CD4-positive, alpha-beta T cell treated with Interleukin-15 for 4 hours (primary cell): ENCODE measurements at places on chromosomes 2 and 18.

- DNase-seq, result no peak
These were observed 20.9 kb upstream of the ANXA4 start for GRCh38 chr2:69721022-69721421.

DNA sequence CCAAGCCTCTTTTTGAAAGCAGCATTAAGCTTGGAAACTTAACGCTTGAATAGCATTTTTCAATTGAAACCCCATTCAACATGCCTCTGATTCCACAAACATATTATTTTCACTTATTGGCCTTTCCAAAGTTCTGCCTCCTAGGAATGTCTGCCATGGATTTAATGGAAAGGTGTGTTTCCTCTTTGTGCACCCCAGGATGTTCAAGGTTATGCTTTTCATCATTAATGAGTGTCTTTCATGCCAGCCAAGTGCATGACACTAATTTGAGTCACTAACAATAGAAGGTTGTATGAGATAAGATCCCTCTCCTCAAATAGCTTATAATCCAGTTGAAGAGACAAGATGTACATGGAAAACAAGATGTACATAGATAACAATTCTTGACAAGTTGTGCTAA is 84.7 kb downstream of the ALPK2 start:
- no peak for DNase-seq

DNA sequence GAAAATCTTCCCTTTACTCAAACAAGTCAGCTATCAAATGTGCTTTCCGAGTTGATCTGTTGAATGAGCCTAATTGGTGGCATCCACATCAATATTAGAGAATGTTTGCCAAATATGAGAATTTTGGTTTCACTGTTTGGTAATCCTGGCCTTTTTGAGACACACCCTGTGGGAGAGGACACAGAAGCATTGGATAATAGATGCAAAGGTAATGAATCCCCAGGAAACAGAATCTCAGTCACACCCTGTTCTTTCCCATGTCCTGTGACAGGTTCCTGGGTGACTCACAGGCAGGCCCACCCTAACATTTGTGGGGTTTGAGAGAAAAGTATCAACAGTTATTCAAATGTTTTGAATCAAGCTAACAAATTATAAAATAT is 99.8 kb upstream of the PELI1 start:
- no peak for DNase-seq

DNA sequence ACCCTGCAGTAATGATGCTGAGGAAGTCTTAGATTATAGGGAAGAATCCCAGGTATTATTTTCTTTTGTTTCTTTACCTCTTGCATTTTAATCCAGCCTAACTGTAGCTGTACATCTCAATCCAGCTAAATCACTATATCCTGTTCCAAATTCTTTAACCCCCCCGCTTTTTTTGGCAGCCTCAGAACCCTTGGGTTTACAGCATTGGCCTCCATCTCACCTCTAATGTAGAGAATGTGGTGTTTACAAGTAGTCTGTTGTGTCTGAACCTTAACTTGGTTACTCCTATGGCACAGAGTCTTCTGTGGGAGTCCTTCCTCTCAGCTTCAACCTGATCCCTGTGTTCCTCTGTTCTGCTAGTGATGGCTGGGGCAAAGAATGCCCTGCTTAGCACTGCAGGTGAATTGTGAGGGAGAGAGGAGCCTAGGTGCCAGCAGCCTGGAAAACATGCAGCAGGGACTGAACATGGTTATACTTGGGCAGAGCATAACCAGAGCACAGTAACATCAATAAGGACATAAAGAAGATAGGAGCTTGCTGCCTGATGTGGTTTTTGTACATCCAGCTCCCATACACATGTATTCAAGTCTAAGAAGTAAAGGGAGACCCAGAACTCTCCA is 130.2 kb downstream of the FAM124B start:
- DNase-seq, result no peak

DNA sequence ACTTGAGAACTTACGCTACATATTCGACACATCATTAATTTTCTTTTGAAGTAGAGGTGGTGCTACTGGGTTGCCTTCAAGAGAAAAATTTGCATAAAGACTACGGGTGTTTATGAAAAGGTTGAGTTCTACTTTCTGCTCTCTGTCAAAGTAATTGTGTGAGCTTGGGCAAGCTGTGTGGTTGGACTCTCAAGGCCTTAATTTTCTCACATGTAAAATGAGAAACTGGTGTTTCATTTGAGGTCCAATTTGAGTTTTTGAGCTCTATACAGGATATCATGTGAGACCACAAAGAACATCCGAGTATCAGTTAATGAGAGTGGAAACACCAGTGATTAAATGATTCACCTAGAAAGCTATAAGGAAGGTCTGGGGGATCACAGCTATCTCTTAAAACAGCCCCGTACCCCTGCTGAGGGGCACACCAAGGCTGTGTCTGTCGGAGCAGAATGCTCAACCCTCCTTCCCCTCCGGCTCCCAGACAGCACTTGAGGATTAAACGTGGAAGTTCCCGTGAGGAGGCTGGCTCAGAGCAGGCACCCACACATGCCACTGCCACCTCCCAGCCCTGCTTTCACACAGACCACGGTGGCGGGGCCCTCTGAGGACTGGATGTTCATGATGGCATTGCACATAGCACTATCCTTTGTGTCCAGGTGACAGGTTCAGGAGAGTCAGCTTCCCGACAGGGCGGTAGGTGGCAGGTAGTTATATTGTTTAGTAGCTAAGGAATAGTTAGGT is 191.8 kb downstream of the RNF144A start:
- no peak for DNase-seq

DNA sequence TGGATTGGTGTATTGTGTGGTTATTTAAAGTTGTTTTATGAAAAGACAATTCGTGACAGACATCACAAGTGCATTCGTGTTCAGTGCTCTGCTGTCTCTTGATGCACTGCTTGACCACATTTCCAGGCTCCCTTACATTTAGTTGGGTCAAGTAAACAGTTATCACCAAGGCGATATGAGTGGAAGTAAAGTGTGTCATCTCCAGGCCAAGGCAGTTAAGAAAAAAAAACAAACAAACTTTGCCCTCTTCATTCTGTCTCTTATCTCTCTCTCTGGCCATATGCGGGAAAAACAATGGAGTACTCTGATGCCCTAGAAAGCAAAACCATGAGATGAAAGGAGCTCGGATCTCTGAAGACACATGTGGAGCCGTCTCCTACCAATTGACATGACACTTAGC is 131.1 kb downstream of the DSEL start:
- no peak for DNase-seq

DNA sequence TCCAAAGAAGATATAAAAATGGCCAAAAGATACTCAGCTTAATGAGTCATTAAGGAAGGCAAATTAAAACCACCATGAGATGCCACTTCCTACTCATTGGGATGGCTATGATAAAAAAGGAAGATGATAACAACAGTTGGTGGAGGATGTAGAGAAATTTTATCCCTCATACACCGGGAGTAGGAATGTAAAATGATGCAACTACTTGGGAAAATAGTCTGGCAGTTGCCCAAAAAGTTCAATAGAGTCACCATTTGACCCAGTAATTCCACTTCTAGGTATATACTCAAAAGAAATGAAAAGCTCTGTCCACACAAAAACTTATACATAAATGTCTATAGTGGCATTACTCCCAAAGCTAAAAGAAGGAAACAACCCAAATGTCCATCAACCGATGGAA is 10.1 kb upstream of the SULT1C2 start:
- no peak for DNase-seq

GRCh38 chr2:149894760-149895159 is 307.2 kb upstream of the MMADHC start:
- DNase-seq, result no peak

DNA sequence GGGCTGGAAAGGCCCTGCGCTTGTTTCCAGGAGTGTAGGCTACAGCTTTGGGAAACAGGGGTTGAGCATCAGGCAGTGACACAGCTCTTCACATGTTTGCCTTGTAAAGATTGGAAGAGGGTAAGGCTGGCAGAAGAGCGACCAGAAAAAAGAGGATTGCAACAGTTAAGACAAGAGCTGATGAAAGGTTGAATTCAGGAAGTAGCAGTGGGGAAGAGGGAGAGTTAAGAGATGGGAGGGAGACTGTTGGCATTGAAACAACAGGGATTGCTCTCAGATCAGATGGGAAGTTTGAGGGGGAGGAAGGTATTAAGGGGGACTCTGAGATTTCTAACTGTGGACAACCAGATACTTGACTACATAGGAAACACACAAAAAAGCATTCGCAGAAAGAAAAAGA is 96.9 kb downstream of the CTAGE1 start:
- no peak for DNase-seq

DNA sequence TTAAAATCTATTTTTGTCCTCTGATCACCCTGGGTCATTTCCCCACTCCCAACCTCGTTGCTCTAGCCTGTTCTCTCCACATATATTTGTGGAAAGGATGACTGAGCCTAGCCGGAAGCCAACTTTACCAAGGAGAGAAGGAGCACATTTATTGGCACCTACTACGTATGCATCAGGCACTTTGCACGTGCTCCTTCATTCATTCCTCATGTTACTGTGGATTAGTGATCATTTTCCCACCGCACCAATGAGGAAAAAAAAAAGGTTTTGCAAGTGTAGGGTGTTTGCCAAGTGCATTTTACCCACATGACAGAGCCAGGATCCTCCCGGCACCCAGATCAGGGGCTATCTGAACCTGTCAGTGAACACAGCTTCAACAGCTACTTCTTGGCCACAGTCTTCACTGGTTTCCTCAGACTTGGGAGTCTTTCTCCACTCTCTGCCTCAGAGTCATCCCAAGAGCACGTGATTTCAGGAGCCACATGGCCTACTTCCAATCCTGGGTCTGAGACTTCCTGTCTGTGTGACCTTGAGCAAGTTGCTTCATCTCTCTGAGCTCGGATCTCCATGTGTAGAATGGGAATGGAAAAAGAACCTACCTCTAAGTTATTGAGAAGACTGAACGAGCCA is 1.9 kb upstream of the C1QL2 start:
- DNase-seq, result no peak

- DNase-seq, result no peak
These were observed 353.2 kb upstream of the TRIB2 start for GRCh38 chr2:12363569-12363968.

- DNase-seq, result no peak
These were observed 337.7 kb downstream of the DYSF start for GRCh38 chr2:71791061-71791450.

DNA sequence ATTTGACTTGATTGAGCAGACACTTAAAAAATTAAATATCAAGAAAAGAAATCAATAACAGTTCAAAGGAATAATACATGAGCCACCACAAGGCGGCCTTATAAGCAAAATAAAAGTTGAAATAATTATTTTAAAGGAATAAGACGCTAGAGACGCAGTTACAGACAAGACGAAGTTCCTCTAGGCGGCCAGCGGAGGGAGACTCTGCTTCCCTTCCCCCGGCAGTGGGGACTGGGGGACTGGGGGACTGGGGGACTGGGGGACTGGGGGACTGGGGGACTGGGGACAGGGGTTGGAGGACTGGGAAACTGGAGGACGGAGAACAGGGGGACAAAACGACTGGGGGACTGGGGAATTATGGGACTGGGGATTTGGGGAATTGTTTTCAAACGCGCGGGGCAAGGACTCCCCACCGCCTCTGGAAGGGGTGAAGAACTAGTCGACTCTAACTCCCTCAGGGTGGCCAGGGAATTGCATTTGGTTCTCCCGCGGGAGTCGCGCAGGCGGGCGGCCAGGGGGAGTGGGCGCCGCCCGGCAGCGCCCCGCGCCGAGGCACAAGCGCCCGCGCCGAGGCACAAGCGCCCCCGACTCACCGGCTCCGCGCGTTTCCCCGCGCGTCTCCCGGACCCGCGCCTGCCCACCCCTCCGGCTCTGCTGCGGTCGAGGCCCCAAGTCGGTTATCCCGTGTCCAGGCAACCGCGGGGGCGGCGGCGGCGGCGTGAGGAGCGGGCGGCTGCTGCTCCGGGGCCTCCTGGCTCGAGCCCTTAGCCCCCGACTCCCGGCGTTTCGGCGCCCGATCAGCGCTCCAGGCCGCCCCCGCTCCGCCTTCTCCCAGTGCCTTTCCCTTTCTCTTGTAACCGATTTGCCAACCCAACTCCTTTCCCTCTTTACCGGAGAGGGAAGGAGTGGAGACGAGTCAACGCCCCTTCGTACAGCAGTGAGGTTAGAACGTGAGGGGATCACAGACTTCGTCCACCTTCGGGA is at the start of gene CCDC178:
CCDC178 (minus strand) TSS at position 662 of the 984 bp plus-strand sequence. CDS start 28,633 bp downstream, outside the sequence.
- no peak for DNase-seq

DNA sequence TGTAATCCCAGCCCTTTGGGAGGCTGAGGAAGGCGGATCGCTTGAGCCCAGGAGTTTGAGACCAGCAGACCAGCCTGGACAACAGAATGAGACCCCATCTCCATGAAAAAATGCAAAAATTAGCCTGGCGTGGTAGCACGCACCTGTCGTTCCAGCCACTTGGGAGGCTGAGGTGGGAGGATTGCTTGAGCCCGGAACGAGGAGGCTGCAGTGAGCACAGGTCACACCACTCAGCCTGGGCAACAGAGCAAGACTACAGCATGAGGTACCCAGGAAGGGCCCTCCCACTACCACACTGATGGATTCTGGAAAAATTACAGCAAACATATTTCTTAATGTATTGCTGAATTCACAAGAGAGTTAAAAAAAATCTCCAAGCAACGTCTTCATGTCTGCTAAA is 56.3 kb upstream of the HPCAL1 start:
- DNase-seq, result no peak

DNA sequence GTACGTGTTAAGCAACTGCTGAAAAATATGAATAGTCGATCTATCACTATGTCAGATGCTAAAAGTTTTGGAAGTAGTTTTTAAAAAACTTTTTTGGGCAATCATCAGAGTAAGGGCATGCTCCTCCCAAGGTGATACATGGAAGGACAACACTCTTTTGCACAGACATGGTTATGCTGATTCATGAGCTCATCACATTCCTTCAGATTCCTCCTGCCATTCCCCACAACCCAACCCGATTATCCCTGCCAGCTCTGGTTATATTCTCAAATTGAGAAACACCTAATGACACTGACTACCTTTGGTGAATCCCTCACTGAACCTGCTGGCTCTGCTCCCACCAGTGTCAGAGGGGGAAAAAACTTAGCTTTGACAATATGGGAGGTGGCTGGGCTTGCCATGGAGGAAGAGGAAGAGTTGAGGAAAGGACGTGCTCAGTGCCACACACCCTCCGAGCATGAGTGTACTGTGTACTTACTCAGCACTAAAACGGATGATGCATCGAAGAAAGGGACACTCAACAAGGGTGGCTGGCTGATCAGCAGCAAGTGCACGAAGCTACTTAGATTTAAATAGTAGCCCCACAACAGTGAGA is 83.9 kb upstream of the RNU4ATAC start:
- no peak for DNase-seq

GRCh38 chr2:55051026-55051866 is 995 bp upstream of the RTN4 start:
- peak; percentile 32 for DNase-seq

DNA sequence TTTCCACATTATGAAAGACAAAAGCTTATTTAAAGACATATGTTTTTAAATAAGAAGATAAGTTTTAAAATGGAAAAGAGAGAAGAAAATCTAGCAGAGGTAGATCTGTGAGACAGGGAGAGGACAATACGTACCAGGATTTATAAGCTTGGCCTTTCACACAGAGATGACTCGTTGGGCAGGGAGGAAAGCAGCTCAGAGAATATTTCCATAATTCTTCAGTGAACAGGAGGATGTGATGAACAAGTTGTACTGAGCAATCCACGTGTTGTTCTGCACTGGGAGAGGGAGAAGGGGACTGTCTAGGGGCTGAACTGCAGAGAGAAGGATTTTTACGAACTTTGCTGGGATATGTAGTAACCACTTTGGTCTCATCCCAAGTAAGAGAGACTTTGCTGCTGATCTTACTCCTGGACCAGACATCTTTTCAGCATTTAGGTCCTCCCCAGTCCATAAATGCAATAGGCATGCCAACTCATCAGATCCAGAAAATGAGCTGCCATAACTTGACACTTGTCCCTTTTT is 162.5 kb upstream of the SETBP1 start:
- no peak for DNase-seq
